ENCODE measurements at places on chromosomes 2 and 18.

DNA sequence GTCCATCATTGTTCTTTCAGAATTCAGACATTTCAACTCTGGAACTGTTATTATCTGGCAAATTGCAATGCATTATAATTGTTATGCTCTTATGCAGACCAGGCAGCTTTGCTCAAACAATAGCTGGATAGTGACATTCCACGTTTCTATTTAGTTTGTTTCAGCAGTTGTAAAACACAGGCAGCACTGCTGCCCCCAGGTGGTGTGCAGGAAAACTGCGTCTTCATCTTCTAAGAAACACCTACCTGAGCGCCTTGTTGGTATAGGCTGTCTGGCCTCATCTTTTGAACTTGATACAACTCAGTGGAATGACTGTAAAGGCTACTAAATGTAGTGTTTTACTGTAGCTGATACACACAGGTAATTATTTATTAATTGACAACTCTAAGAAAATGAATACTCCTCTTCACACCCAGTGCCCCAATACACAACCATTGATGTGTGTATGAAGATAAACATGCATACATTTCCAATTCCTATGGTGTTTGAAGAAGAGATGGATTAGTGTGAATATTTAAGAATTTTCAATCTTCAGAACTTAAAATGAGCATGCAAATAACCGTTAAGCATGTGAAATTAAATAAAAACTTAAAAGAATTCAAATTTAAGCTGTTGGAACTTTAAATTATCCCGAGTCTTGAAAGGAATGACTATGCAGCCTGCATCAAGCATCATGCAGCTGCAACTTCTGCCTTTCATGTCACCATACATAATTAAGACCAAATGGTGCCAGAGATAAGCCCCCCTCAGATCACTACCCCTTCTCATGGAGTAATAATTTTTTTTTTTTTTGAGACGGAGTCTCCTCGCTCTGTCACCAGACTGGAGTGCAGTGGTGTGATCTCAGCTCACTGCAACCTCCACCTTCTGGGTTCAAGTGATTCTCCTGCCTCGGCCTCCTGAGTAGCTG, 85.6 kb downstream of the CD8B2 start:
- no peak for DNase-seq

DNA sequence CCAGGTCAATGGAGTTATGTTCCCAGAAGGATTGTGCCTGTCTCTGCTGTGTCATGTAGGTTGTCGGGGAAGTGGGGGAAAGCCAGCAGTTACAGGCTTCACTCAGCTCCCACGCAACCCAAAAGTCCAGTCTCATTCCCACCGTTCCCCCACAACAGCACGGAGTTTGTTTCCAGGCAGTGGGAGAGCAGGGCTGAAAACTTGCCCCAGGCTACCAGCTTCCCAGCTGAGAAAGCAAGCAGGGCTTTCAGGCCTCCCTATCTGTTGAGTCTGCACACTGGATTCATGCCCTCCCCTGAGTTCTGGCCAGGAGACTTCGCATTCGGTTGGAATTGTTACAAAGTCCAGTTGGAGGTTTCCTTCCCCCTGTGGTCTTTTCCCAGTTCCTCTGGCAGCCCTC, 76.3 kb downstream of the TMX3 start:
- DNase-seq, result no peak

DNA sequence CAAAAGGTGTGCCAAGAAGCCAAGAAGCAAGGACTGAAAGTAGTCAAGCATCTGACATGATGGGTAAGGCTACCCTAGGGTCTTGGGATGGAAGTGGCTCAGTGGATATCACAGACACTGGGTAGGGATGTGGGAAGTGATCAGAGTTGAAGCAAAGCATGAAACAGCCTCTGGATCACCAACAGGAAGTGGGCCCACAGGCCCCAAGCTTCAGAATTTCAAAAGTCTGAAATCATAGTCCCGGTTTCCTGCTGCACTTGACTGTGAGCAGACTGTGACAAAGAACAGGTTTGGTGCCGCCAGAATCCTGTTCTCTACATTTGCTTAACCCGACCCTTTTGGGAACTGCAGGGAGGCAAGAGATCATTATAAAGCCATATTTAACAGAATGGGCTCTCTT, 57.4 kb downstream of the SP100 start:
- DNase-seq, result no peak

DNA sequence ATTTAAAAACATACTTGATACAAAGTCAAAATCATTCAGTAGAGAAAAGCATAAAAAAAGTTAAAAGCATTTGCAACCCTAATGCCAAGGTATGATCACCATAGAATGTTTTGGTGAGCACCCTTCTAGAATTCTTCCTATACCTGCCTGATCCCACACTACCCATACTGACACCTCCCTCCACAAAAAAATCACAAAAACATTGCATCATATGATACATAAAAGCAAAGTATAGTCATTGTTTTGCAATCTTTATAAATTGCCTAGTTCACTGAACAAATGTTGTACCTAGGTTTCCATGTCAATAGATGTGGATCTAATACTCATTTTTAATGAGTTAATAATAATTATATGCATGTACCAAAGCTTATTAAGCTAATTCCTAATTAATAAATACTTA, 54.1 kb downstream of the SLC9A4 start:
- DNase-seq, result no peak

GRCh38 chr2:135532581-135532980, 1.3 kb downstream of the R3HDM1 start:
- DNase-seq, result no peak

- DNase-seq, result no peak
Observed at GRCh38 chr2:176085861-176086771, 2.4 kb upstream of the EVX2 start.

- DNase-seq, result no peak
Observed at GRCh38 chr2:200025717-200026116, 70.3 kb downstream of the MAIP1 start.

DNA sequence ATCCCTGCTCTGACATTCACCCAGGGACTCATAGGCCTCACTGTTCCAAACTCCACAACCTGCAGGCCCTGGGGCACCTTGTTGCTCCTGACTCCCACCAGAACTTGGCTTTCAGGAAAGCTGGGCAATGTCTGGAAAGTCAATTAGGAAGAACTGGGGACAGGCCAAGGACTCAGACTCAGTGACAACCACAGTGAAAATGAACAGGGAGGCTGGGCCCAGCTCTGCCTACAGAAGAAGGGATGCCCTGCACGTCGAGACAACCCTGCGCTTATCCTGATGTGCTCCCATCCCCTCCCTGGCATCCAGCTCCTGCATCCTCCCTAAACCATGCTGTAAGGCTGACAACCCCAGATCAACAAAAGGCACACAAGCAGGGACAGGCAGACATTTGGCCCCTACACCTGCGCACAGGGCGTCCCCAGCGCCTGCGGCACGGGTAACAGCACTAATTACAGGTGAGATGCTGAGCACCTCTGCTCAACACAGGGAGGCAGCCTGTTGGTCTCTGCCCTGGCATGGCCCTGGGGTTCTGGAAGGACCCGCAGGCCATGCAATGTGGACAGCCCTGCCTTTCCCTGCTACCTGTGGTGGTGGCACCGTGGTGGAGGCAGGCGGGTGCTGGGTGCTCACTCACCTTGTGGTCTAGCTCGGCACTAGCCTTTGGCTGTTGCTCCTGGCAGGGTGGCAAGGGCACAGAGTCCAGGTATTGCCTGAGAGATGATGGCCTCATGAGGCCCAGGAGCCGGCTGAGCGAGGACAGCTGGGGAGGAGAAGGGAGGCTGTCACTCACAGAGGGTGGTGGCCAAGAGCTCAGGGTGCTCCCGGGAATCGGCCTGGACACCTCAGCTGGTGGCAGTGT, 23.6 kb upstream of the SEMA4C start:
- DNase-seq, result no peak

- no peak for DNase-seq
Observed at GRCh38 chr2:120820263-120820952, 84.7 kb downstream of the GLI2 start.

DNA sequence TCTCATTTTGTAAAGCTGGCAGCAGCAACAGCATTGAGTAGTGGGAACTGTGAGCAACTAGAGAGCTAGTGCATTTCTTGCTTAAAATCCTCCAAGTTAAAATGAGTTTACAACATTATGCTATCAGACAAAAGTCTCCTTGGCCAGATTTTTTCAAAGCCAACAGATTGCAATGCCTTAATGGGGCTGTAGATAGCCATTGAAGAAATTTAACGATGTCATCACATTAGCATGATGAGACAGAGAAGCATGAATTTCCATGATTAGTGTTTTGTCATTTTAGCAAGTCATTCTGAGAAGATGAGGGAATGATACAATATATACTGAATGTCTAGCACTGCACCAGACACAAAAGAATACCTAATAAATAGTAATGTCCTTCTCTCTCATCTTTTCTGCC, 307.5 kb upstream of the REG3G start:
- no peak for DNase-seq

- no peak for DNase-seq
Observed at GRCh38 chr2:191041418-191042161, 27.6 kb upstream of the STAT1 start.

DNA sequence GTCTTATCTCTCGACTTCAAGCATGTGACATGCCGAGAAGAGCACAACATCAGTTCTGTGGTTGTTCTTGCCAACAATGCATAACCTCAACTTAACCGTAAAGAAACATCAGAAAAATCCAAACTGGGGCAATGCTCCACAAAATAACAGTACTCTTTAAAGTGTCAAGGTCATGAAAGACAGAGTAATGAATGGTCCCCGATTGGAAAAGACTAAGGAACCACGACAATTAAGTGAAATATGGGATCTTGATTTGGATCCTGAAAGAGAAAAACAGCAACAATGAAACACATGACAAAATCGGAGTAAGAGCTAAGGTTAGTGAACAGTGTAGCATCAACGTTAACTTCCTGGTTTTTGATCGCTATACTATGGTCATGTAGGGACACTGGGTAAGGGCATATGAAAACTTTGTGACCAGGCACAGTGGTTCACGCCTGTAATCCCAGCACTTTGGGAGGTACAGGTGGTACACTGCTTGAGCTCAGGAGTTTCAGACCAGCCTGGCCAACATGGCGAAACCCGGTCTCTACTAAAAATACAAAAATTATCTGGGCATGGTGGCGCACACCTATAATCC, 55.2 kb downstream of the UNC50 start:
- DNase-seq, result no peak

DNA sequence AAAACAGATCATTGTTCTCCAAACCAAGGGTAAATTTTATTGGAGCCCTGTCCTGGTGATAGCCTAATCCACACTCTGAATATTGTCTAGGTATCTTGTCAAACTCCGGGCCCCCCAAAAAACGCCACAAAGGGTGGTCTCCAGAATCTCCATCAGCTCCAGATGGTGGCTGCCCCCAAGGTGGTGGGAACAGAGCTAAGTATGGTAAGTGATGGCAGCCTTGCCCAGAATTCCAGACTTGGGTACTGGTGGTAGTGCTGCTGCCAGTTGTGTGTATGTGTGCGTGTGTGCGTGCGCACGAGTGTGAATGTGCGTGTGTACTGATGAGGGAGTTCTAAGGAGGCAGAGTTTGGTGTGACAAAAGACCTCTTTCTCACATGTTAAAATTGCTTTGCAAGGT, 51.2 kb downstream of the GREB1 start:
- DNase-seq, result no peak

- DNase-seq, result peak; percentile 7
Observed at GRCh38 chr18:54269893-54270844, 852 bp downstream of the POLI start.

DNA sequence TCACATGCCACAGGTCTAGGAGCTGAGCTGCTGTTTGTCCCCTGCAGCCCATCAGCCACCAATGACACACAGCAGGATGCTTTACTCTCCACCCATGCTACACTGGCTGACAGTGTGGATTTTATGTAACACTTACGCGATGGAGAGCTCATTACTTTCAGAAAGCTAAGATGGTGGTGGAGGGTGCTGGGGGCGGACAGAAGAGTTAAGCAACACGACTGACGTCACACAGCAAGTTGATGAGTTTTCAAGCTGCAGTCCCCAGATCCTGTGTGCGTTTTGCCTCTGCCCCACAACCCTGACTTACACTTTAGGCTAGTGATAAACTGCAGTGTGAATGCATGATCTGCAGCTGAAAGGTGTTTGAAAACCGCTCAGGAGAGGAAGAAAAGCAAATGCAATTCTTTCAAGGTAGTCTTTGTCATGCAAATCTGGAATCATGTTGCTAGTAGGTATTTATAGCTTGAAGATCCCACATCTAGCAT, 42.4 kb downstream of the MRPS5 start:
- no peak for DNase-seq

GRCh38 chr2:71796174-71796593, 342.8 kb downstream of the DYSF start:
- no peak for DNase-seq

DNA sequence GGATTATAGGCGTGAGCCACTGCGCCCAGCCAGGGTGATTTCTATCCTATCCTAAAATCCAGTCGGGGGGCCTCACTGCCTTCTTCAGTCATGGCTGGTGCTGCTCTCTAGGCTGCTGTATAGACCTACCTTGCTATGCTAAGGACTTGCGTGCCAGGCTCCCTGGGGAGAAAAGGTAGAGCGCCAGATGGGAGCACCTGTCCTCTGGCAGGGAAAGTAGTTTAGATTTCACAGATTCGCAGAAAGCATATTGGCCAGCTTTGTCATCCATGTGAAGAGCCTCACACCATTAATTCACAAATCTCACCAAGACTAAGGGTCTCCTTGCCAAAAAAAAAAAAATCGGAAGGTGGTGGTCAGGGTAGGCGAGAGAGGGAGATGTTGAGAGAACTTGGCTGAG, 217.6 kb downstream of the ATAD2B start:
- no peak for DNase-seq

DNA sequence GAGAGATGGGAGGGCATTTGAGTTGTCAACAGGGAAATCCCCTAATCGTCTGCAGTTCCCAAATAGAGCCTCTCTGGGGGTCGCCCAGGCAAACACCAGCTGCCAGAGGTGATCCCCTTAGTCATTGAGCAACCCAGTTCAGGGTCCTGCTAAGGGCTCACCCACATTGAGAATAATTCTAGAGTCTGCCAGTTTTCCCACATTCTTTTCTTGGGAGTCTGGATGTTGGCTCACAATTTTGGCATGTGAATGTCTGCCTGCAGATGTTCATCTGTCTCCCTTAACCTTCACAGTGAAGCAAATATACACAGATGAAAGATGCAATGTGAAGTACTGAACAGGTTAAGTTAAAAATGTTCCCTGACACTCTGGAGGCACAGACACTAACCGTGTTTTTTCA, 11.4 kb upstream of the SMIM21 start:
- no peak for DNase-seq

DNA sequence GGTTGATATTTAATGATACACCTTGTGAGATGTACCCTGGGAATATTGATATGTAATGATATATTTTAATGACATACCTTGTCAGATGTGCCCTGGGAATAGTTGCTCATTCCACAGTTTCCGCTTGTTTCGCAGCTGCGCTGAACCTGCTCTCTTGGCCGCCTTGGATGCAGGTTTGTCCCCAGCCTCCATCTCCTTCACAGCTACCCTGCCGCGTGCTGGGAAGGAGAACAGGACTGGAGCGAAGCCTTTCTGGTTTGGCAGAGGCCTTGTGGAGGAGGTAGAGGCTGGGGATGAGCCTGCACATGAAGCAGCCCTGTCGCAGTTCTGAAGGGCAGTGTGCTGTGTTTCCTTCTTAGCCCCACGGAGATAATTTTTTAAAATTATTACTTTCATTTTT, 14.6 kb downstream of the ATG4B start:
- no peak for DNase-seq

GRCh38 chr2:160224060-160224459, 24.0 kb upstream of the ITGB6 start:
- DNase-seq, result no peak

- DNase-seq, result peak; percentile 83
Observed at GRCh38 chr2:85595301-85596025, at the start of gene RNF181. Gene RNF181 (plus strand): TSS chr2:85595745. CDS start chr2:85595764, 19 bp downstream.

- no peak for DNase-seq
Observed at GRCh38 chr2:86068648-86069047, 37.0 kb downstream of the POLR1A start.

GRCh38 chr2:5609201-5609600, 83.0 kb upstream of the SOX11 start:
- DNase-seq, result no peak
